Left ventricle myocardium inferior (tissue), 1 donor: ENCODE measurements at places on chromosomes 16 and 17.
A peak's percentile ranks its signal among the peaks of the same experiment; 100 is the strongest.

DNA sequence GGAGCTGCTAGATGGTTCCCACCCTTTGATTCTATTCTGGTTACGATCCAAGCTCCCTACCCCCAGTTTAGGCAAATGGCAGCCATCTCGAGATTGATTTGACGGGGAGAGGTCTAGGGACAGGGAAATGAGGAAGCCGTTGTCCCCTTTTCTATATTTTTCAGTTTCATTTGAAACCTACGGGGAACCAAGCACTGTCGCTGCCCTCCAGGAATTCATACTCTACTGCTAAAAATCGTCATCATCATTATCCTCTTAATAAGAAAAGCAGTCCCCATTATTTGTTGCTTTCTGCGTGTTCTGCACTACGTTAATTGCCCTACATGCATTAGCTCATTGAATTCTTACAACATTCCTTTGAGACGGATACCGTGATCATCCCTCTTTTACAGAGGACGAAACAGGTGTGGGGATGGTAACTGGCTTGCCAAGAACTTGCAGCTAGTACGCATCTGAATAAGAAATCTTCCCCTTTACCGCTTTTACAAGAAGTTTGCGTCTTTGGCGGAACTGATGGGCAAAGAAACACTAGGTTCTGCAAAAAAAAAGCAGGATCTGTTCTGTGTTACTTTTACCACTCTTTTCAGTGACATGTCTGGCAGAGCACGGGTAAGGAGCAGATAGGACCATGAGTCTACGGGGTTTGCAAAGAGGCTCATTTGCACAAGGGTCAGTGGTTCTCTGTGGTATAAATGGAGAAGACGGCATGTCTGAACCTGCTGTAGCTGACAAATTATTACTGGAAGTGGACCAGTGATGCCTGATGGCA is 1.1 kb downstream of the CCP110 start:
- DNase-seq, result no peak

DNA sequence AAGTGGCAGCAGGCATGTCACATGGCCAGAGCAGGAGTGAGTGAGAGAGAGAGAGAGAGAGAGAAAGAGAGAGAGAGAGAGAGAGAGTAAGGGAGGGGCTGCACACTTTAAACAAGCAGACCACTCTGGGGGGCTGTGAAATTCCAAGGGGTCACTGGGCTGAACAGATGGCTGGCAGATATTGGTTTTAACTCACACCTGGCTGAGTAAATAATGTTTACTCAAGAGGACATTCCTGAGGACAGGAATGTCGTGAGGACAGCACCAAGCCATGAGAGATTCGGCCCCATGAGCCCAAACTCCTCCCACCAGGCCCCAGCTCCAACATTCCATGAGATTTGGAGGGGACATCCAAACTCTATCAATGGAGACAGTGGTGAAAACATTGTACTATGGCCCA is 269.7 kb downstream of the CBLN1 start:
- DNase-seq, result no peak

DNA sequence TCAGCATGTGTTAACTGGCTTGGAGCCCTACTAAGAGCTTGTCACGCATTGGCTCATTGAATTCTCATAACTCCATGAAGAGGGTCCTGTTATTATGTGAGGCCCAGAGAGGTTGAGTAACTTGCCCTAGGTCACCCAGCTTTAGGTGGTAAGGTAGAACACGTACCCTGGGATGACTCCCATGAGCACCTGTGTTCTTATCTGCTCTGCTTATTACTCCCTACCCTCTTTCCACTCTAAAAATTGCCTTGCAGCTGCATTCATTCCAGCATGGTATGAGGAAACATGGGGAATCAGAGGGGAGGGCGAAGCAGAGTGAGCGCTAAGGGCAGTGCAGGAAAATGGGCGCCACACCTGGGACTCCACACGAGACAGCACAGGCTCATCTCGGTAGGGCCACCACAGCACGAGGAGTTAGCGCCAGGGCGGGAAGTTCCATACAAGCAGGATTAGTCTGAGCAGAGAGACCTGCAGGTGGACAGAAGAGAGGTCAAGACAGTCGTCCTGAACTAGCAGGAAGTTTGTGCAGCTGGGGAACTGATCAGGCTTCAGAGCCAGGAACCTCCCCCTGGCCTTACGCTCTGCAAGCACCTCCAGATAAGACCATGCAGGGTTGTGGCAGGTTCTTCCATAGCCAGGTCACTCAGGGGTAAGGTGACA is 10.1 kb downstream of the COPZ2 start:
- DNase-seq, result no peak

GRCh38 chr17:81924557-81925532 is 2.7 kb downstream of the MAFG start:
- no peak for DNase-seq

GRCh38 chr16:67170168-67170948 is at the start of gene NOL3:
NOL3 (plus strand) TSS chr16:67170538.
- DNase-seq, result peak; percentile 90

- DNase-seq, result no peak
These were observed 9.4 kb upstream of the GNA13 start for GRCh38 chr17:65065906-65066305.

DNA sequence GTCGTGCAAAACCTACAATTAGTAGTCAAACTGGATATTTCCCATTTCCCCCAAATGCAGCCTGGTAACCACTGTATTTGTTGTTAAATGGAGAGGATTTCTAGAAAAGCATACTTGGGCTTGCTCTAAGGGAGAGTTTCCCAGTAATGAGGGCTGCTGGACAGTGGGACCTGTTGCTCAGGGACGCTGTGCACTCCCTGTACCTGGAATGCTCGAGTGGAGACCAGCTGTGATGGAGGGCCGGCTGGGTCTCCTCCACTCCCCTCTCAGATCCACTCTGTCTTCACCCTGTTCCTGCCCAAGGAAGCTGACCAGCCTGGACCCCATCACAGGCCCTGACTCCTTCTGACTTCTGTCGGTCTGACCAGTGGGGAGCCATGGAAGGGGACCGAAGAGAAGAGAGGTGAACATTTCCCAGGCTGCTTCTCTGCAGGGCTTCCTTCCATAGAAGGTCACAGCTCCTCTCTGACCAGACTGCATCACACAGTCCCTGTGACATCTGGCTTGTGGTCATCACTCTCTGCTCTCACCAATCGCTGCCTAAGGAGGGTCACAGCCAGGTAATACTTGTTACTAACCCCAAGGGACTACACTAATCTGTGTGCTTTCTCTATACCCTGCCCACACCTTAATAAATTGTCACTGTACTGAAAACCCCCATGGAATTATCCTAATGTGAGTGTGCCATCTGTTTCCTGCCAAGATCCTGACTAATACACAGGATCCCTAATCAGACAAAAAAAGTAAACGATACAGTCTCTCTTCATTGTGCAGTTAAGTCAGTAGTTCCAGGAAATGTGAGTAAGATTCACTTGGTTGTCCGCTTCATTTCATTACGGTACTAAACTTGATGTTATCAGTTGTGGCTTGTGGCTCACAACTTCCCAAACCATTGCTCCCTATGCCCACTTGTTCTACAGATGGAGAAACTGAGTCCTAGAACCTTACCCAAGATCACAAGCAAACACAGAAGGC is 102.4 kb downstream of the CCT6B start:
- no peak for DNase-seq

DNA sequence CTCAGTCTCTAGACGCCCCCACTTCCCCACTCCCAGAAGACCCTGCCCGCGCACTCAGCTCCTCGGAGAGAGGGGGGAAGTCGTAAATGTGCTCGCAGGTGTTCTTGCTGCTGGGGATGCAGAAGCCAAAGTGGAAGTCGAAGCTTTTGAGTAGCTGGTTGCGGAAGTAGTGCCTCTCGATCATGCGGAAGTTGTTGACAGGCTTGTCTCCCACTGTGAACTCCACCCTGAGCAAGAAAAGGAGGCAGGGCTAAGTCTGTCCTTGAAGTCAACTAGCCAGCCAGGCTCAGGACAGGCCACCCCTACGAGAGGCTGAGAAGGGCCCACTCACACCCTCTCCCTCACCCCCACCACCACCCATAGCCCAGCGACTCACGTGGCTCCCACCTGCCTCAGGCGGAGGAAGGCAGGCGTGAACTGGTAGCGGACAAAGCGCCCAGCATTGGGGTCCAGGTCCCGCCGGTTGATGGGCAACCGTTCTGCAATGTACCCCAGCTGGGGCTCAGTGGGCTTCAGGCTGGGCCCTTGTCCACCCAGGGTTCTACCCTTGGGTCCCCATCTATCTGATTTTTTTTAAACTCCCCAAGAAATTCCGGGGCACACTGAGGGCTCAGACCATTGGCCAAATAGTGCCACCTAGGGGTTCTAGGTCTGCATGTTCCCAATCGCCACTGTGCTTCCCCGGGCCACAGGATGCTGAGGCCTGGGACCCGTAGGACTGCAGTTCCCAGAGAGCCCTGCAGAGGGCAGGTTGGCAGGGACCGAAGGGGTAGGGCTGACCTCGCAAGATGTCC is 4.6 kb downstream of the UNC119 start:
- DNase-seq, result peak; percentile 69

DNA sequence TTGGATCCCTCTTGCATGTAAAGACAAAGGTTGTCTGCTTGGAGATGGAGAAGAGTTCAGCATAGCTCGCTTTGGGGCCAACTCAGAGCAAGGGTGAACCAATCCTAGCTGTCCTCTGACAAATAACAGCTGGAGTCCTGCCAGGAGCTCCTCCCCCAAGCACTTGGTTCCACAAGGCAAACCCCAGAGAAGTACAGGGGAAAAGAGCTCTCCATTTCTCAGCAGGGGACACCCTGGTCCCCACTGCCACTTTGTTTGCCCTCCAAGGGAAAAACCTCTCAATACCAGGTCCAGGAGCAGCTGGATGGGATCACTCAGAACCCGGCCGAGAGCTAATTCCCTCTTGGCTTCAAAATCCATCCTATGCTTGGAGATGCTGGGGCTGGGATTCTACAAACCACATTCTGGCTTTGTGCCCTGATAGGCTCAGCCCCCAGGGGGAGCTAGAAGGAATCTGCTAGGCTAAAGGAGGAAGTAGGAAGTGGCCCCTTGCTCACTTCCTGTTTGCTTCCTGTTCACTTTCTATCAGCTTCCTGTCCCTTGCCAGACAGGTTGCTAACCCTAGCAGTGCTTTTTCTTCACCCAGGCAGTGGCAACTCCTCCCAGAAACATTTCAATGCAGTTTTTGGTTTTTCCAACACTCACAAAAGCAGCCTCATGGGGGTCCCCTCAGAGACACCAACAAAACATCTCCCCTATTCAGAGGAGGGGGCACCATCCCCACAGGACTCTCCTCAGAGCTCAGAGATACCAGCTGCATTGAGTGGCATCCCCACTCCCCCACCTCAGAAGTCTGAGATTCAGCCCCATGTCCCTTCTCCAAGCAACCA is 30.7 kb downstream of the CDRT4 start:
- peak; percentile 76 for DNase-seq
